ENCODE measurements at places on chromosomes 1 and 21.
A peak's percentile ranks its signal among the peaks of the same experiment; 100 is the strongest.

- no peak for DNase-seq
Observed at GRCh38 chr1:8870616-8871538, 7.6 kb downstream of the ENO1 start.

- DNase-seq = no peak
Observed at GRCh38 chr1:77757603-77758002, 2.0 kb downstream of the USP33 start.

DNA sequence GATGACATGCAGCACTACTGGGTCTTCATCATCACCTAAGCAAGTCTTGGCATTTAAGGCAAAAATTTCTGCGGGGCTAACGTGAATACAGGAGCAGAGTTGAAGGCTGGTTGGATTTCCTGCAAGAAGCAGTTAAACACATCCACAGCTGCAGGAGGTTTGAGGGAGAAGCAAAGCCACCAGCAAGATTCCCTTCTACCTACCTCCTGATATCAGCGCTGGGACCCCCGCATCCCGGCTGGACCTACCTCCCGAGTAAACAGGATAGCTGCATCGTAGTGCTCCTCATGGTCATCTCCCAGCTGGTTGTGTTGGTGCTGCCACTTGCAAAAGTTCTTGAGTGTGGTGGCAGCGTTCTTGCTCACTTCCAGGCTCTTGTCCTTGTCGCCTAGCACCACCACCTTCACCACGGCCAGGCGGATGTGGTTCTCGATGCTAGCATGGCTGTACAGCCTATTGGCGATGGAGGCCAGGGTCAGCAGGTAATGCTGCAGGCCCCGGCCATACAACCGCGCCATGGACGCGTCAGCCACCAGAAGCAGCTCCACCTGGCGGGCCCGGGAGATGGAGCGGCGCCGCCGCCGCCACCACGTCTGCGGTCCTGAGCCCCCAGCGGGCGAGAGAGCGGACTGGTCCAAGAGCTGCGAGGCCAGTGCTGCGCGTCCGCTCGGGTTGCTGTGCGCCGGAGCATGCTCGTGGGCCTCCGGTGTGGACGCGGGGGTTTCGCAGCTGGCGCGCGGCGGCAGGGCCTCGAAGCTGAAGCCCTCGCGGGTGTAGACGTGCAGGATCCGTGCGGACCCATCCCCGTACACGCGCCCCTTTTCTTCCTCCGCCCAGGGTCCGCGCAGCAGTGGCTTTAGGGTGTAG, 1.6 kb downstream of the ADAMTS5 start:
- peak; percentile 85 for DNase-seq

- no peak for DNase-seq
Observed at GRCh38 chr21:34011660-34012059, 61.7 kb upstream of the MRPS6 start.

DNA sequence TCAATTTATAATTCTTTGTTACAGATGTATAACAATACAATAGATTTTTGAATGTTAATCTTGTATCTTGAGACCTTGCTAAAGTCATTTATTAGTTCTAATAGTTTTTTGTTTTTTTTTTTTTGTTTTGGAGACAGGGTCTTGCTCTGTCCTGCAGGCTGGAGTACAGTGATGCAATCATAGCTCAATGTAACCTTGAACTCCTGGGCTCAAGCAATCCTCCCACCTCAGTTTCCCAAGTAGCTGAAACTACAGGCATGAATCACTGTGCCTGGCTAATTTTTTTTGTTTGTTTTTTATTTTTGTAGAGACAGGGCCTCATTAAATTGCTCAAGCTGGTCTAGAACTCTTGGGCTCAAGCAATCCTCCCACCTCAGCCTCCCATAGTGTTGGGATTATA, 26.2 kb upstream of the DIPK1A start:
- no peak for DNase-seq

- no peak for DNase-seq
Observed at GRCh38 chr21:39097335-39097861, 85.9 kb downstream of the PSMG1 start.

DNA sequence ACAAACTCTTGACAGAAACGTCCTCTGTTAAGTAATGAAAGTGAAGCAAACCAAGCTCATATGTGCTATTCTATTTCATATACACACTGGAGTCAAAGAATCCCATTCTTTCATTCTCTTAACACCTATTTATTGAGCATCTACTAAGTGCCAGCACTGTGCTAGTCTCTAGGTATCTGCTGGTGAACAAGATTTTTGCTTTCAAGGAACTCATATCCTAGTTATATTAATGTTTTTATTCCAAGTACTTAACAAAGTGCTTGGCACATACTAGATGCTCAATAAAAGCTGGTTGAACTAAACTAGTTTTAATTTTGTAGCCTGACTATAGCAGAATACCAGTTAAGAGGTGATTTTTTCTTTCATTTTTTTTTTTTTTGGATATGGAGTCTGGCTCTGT, 3.6 kb upstream of the RNF2 start:
- no peak for DNase-seq

DNA sequence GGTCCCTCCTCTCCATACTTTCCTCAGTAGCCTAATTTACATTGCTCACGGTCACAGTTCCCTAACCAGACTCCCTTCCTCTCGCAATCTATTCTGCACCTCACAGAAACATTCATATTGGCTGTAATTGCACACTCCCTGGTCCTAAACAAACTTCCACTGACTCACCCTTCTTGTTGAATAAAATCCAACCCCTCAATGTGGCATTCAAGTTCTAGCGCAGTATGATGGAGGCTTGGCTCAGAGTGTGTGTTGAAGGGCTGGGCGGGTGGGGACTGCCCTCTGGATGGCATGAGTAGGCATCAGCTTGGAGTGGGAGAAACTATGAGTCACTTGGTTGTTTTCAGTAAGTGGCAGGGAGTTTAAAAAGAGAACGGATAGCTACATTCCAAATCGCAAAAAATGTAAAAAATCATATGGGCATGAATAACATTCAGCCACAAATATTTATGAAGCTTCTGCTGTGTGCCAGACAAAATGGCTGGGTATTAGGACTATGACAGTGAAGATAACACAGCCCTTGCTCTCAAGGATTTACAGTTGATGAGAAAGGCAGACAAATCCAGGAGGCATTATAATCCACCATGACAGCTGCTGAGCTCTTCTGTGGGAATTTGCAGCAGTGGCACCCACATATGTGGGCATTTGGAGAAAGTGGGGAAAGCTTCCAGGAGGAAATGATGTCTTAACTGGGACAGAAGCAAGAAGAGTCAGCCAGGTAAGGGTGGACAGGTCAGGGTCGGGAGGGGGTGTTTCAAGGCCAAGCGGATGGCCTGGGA, 42.2 kb upstream of the LYST start:
- DNase-seq = no peak

DNA sequence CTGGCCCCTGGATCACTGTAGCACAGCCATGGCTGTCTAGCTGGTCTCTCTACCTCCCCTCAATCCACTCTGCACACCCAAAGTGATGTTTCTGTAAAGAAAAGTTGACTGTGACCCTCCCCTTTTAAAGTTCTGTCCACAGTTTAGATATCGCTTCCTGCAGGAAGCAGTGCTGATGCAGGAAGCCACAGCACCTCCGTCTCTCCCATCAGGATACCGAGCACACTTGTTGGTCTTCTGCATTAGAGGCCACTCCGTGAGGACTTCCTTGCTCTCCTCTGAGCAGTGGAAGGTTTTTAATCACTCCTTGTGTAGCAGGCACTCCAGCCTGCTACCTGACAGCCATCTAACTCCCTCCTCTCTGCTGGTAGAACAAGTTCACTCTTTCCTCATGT, 69.5 kb downstream of the GADD45A start:
- no peak for DNase-seq

GRCh38 chr1:63717511-63718065, 56.2 kb upstream of the ROR1 start:
- no peak for DNase-seq

DNA sequence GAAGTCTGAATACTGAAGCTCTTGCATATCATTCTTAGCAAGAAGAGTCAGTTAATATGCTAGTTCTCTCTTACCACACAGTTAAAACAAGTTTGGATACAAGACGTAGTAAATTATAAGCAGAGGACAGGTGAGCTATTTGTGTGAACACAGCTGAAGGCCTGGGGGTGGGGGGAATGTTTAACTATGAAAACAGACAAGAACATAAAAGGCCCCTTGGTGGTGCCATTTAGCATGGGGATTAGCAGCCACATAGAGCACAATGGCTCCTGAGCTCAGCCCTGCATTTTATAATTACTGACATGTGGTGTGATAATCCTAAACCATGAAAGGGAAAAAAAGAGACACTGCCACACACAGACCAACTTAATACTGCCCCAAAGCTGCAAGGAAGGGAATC, 94.8 kb downstream of the TGFBR3 start:
- DNase-seq = peak; percentile 55

DNA sequence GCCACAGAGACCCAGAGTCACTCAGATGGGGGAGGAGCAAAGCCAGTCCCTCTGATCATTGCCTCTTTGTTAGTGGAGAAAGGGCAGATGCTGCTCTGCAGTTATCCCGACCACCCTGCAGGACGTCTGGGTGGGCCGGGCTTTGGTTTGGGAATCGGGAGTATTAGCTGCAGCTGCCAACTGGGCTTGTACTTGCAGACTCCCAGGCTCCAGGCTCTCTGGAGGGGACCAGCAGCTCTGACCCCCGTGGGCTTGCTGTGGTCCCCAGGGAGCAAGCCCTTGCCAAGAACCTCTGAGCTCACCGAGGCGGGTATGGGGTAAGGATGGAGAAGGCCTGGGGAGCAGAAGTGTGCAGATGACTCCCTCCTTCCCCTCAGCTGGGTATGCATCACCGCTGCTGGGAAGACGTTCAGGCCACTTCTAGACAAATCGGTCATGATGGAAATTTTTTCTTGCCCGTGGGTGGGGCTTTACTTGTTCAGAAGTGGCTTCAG, 21.6 kb downstream of the MAPKAPK2 start:
- DNase-seq = peak; percentile 44

GRCh38 chr1:111241797-111242196, 14.3 kb downstream of the CHI3L2 start:
- no peak for DNase-seq

- DNase-seq = no peak
Observed at GRCh38 chr1:88228114-88228513, 456.0 kb upstream of the PKN2 start.

DNA sequence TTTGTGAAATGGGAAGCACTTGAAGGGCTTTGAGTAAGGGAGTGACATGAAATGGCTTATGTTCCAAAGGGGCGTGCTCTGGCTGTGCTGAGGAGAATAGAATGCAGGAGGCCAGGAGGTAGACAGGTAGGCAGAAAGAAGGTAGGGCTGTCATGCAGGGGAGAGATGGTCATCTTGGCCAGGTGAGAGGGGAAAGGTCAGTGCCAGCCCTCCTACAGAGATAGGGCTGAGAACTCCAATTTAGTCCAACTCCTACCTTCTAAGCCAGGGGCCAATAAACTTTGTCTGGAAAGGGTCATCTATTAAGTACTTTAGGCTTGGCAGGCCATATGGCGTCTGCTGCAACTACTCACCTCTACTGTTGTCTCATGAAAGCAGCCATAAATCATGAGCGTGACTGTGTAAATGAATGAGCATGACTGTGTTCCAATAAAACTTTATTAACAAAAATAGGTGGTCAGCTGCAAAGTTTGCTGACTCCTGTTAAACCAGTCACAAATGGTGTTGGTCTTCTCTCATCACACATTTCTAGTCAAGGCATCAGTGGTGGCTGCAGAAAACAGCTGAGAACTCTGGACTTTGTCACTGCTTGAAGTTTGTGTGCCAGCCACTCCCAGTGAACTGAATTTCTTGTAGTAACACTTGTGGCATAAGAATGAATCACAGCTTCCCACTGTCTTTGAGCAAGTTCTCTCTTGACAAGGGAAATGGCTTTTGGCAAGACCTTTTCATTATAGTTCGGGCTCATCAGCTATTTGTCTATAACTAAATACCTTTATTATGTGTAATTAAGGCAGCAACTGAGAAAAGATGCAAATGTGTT, 32.0 kb upstream of the CD2 start:
- no peak for DNase-seq

DNA sequence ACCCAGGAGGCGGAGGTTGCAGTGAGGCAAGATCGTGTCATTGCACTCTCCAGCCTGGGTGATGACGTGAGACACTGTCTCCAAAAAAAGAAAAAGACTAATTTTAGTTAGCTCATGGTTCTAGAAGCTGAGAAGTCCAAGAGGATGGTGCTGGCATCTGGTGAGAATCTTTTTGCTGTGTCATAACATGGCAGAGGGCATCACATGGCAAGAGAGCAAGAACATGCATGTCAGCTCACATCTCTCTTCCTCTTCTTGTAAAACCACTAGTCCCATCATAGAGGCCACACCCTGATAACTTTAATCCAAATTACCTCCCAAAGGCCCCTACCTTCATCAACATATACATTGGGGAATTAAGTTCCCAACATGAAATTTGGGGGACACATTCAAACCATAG, 13.8 kb upstream of the CNN3 start:
- no peak for DNase-seq

DNA sequence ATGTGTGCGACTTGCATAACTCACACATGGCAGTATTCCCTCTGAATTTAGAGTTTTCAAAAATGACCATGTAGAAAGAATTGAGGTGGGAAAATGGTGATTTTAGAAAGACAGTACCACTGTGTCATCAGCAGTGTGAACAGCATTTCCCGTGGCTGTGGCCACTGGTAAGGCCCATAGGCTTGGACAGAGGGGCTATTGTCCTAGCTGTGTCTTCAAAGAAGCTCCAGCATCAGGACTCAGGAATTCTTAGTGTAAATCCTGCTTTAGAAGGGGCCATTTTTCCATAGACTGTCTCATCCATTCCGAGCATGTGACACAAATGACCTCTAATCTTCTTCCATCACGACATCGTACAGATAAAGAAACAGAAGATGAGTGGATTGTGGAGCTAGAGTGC, 119.3 kb upstream of the BACE2 start:
- DNase-seq = no peak

GRCh38 chr1:58249737-58250586, 296.6 kb downstream of the OMA1 start:
- DNase-seq = peak; percentile 73

GRCh38 chr1:210250998-210251679, 18.5 kb downstream of the SERTAD4 start:
- DNase-seq = peak; percentile 78

GRCh38 chr1:42518908-42519307, 55.8 kb downstream of the CCDC30 start:
- no peak for DNase-seq

GRCh38 chr1:52057255-52057654, 1.2 kb downstream of the BTF3L4 start:
- DNase-seq = no peak

DNA sequence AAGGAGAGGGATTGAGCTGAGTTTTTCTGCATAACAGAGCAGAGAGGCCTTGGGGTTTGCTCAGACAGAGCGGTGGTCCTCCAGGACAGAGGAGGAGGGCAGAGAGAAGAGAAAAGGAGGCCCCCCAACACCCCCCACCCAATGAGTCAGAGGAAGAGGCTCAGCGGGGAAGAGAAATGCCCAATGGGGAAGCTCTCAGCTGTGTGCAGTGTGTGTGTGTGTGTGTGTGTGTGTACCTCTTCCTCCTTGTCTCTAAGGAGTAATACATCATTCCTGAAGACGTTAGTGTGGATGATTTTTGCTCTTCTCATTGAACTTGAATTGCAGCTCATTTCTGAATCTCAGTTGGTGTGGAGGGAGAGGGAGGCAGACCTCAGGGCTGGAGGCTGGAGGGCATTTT, 8.7 kb downstream of the TMPRSS3 start:
- DNase-seq = no peak
